ENCODE measurements at places on chromosomes 1 and 21. TPM values are rescaled to one million over a fixed set of nuclear protein-coding genes. Genes with fewer than 3 reads are reported as not detected.

Gene WNT4
- not detected for total RNA-seq

Gene CFAP141
- not detected for total RNA-seq

Gene SHISA4
- total RNA-seq, result 0.77 TPM

Gene TEKT2
- not detected for total RNA-seq

Gene GJB5
- not detected for total RNA-seq

Gene MATN1
- total RNA-seq, result 0.47 TPM

Gene TSPAN1
- not detected for total RNA-seq

Gene S100A7A
- not detected for total RNA-seq

Gene SYNJ1
- total RNA-seq, result 19.6 TPM

Gene CLEC20A
- not detected for total RNA-seq

Gene NFIA
- total RNA-seq, result 6.3 TPM

Gene RLF
- 25.9 TPM for total RNA-seq

Gene TPTE
- not detected for total RNA-seq

Gene NHLH1
- 0.47 TPM for total RNA-seq

Gene CD5L
- not detected for total RNA-seq

Gene HSD17B7
- total RNA-seq, result 39.5 TPM

Gene OSBPL9
- 56.9 TPM for total RNA-seq

Gene PLA2G2F
- not detected for total RNA-seq

Gene OR2T29
- not detected for total RNA-seq

Gene BARHL2
- total RNA-seq, result not detected

Gene MMP23B
- total RNA-seq, result 3.6 TPM

Gene NTMT2
- total RNA-seq, result not detected

Gene SLC1A7
- not detected for total RNA-seq

Gene SFT2D2
- 52.0 TPM for total RNA-seq

Gene KCNH1
- not detected for total RNA-seq

Gene DPT
- total RNA-seq, result not detected

Gene ZFP69
- total RNA-seq, result 3.8 TPM

Gene UTS2
- total RNA-seq, result not detected

Gene FCN3
- not detected for total RNA-seq

Gene PBX1
- 1.4 TPM for total RNA-seq

Gene DAB1
- 0.16 TPM for total RNA-seq

Gene RGS8
- total RNA-seq, result not detected

Gene SMIM1
- total RNA-seq, result 2.8 TPM

Gene ADAM30
- total RNA-seq, result not detected

Gene TSNAX
- 54.0 TPM for total RNA-seq

Gene SPRR2E
- not detected for total RNA-seq

Gene SPRTN
- 16.0 TPM for total RNA-seq

Gene UBL4B
- total RNA-seq, result not detected

Gene LCE1C
- not detected for total RNA-seq

Gene AKNAD1
- not detected for total RNA-seq

Gene IFNLR1
- 5.5 TPM for total RNA-seq

Gene ACOT11
- total RNA-seq, result 0.31 TPM

Gene CCT3
- total RNA-seq, result 142 TPM

Gene ZNF281
- 24.7 TPM for total RNA-seq

Gene CD247
- 300 TPM for total RNA-seq

Gene CRP
- not detected for total RNA-seq

Gene LYSMD1
- total RNA-seq, result 2.5 TPM

Gene SYT2
- total RNA-seq, result not detected

Gene TEX38
- total RNA-seq, result not detected

Gene EDARADD
- 0.68 TPM for total RNA-seq

Gene C4BPA
- not detected for total RNA-seq

Gene HTR1D
- not detected for total RNA-seq

Gene TMEM125
- total RNA-seq, result not detected

Gene BTG2
- total RNA-seq, result 186 TPM

Gene TMEM39B
- 25.1 TPM for total RNA-seq

Gene GRIK1
- not detected for total RNA-seq

Gene ELAPOR1
- total RNA-seq, result 7.0 TPM

Gene AK4
- 0.91 TPM for total RNA-seq

Gene HSF2BP
- total RNA-seq, result 0.66 TPM
